ENCODE measurements at places on chromosomes 12 and 14.

GRCh38 chr14:48035836-48036235 is 360.4 kb upstream of the MDGA2 start:
- no peak for DNase-seq

- DNase-seq: no peak
These were observed 20.0 kb downstream of the AMDHD1 start for GRCh38 chr12:95963096-95963495.

GRCh38 chr14:104392396-104393198 is 187.0 kb upstream of the C14orf180 start:
- no peak for DNase-seq

GRCh38 chr14:65790172-65790815 is 377.8 kb downstream of the FUT8 start:
- DNase-seq: no peak

GRCh38 chr12:119938049-119938667 is 50.9 kb upstream of the BICDL1 start:
- DNase-seq: peak; percentile 41

DNA sequence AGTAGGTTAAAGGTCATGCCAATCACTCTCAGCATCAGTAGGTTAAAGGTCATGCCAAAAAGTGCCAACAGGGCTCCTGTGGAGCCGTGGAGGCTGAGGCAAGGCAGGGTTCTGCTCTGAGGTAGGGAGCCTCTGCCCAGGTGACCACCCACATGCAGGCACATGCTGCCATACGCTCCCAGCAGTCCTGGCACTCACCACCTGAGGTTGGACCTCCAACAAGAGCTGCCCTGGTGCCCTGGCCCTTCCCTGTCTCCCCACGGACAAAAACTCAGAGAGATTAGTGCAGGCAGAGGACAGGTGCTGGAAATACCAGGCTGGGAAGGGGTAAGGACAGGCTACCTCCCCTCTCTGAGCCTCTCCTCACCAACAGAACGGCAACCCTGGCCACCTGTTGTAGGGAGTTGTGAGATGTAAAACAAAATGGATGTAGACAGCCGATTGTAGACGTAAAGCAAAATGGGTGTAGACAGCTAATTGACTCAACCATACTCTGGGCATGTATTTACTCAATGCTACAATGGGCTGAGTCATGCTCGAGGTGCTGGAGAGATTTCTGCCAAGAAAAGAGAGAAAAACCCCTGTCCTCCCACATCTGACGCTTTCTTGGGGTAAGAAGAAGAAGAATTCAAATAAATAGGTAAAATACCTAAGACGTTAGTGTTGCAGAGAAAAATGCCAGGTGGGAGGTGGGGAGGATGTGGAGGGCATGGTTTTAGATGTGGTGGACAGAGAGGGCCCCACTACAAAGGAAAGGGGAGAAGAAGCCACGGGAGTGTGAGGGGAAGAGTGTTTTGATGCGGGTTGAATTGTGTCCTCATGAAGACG is 32.4 kb downstream of the LTBP2 start:
- no peak for DNase-seq

- DNase-seq: no peak
These were observed 44.9 kb upstream of the CLMN start for GRCh38 chr14:95364481-95365209.

GRCh38 chr14:71932229-71932981 is at the start of gene RGS6:
TSS of gene RGS6 (plus strand) at chr14:71932429.
- no peak for DNase-seq

DNA sequence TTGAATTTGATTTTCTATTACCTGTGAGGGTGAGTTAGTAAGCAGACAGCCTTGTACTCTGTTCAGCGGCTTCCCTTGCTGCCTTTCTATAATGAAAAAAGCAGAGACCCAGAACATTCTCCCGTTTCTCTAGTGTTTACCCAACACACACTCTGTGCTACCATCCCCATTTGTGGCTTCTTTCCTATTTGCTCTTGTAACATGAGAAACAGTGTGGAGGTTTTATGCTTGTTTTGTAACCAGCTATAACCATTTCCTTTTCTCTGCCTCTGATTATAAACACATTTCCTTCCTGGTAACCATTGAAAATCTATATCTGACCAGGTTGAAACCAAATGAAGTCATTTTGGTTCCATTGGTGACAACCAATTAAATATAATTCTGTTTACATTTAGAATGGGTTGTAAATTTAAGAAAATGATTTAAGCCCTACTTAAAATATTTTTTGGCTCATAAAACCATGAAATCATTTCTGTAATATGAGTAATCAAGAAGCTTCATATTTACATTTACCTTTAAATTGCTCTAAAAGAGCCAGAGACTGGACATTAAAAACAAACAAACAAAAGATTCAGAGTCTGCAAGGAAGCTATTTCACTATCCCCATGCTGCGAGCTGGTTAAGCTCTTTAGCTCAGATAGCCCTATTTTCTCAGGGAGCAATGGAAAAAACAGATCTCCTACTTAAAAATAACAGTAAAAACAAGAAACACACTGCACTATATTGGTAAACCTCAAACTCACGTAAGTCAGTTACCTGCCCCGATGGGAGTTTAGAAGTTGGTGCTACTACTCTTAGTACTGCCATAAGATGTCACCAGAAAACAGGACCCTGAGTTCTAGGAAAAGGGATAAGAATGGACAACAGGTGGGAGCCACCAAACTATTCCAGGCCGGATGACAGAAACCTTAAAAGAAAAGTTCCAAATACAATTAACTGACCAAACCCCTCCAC is 206.5 kb upstream of the EEA1 start:
- no peak for DNase-seq

DNA sequence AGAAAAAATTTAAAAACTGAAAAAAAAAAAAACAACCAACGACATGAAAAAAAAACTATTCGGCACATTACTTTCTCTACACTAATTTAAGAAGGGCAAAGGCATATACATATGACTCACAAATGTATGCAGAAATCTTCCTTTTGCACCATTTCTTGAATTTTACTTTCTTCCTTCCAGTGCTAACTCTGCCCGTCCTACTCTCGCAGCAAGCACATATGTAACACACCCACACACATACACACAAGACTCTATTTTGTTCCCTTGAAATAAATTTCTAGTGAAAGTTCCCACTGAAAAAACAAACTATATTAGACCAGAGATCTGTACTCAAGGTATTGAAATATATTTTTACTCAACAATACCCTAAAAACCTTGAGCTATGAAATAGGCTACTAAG is 14.6 kb downstream of the BTG1 start:
- DNase-seq: no peak

DNA sequence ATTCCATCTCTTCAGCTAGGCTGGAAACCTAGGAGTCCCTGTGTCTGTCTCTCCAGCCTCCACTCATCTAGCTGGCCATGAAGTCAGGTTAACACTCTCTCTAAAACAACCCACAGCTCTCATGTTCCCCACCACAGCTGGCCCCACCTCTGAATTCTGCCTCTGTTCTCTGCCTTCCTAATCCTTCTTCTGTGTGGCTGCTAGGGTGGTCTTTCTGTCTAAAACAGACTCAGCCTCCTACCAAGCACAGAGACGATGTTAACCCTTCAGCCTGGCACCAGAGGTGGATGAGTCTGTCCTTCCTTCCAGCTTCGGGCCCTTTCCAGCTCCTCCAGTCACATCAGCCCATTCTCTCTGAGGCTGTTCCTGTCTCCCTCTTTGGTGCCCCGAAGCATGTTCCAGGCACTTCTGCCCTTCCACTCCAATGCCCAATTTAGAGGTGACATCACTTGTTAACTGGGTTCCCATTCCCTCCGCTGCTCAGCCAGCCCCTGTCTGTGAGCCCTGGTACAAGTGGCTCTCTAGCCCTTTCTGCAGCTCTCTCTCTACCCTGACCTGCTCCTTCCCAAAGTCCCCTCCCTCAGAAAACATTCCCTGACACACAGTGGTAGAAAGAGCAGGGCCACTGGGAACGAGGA is 9.1 kb downstream of the FIGNL2 start:
- no peak for DNase-seq

DNA sequence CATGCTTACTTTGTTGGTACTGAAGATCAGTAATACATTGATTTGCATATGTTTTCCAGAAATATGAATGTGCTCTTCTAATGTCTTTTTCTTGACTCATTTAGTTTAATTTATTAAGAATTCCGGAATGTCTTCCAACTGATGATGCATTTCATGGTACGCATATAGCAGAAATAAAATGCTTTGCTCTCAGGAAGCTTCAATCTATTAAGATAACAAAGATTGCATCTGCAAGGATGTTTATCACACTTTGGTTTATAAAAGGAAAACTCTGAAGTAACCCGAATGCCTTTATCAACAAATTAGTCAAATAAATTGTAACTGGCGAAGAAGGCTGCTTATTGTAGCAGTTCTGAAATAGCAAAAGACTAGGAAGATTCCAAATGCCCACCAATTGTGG is 166.4 kb upstream of the LMNTD1 start:
- DNase-seq: no peak

DNA sequence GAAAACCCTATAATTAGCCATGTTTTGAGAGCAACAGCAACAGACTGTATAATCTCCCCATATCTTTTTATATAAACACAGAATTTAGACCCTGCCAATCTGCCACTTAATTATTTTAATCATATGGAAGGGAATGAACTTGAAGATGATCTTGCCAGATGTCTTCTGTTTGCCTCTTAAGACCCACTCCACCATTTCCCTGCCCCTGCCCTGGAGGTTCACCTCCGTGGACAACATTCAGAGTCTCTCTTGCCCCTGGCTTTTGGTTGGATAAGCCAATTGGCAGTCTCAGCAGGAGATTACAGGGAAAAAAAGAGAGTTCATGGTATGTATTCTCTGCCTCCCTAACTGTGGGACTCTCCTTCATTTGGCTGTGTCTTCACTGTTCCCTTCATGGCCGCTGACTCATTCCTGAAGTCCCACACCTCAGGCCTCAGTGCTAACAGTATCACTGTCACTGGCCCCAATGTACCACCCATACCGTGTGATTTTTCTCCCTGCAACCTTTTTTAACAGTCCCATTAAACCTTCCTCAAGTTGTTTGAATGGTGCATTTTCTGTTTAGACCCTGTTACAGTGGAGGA is 184.8 kb downstream of the PIK3C2G start:
- DNase-seq: no peak

- no peak for DNase-seq
These were observed 194.2 kb upstream of the ABCD2 start for GRCh38 chr12:39813776-39814175.

- DNase-seq: no peak
These were observed 110.0 kb upstream of the CPM start for GRCh38 chr12:69042970-69043369.

- no peak for DNase-seq
These were observed 333.9 kb downstream of the ZFP36L1 start for GRCh38 chr14:68458840-68459469.

GRCh38 chr12:95943330-95943842 is at the start of gene AMDHD1:
TSS of gene AMDHD1 (plus strand) at chr12:95943331. CDS start at chr12:95943399, 68 bp downstream.
- DNase-seq: peak; percentile 37

- no peak for DNase-seq
These were observed 153.7 kb downstream of the PCNX1 start for GRCh38 chr14:71060825-71061455.

DNA sequence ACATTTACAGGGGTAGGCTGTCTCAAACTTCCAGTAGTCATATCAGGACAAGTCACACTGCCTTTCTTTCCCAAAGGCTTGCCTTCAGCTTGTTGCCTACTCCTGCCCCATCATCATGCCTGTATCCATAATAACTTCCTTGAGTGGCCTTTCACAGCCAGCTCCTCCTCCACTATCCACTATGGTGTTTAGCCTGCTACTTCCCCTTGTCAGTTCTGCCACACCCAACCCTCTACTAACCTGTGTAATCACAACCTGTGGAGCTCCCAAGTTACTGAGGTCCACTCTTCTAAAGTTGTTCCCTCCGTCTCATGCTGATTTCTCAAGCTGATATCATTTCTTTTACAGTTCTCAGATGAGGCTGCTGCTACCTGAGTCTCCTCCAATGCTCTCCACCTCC is 159.9 kb downstream of the BMP4 start:
- DNase-seq: no peak

DNA sequence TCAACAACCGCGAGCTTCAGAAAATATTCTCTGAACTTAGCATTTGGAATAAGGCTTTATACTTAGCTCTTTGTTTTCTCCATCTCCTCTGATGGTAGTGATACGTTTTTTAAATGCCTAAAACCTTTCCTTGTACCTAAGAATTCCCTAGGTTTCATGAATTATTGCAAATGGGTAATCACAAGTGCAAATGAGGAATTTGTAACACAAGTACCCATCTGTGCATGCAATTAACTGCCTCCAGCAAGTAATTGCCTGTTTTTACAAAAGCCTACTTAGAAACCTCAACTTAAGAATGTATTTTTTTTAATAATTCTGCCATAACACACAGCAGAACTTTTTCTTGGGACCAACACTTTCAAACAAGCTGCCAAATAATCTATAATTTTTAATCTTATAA is 149.2 kb downstream of the PHLDA1 start:
- no peak for DNase-seq

DNA sequence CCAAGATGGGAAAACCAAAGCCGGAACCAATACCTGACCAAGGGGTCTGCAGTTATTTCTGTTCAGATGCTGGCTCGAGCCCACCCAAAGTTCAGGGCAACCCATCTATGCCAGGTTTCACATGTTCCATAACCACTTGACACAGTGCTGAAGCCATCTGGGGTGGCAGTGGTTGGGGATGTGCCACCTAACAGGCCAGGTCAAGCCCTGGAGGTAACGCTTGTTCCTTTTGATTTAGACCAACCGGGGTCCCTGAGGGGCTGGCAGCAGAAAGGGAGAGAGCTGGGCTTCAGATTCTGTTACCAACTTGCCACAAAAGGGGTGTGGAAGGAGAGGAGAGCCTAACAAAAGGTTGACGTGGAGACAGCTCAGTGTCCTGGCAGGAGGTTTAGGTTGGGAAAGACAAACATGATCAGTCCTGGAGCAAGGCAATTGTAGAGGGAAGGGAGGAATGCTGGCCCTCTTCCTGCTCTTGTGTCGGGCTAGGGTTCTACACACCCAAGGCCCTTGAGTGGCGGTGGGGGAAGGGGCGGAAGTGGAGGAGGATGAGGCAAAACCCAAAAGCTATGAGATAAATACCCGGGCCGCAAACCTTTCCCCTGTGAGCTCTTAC is 31.9 kb downstream of the CACNA2D4 start:
- DNase-seq: no peak

GRCh38 chr12:28859551-28859950 is 289.5 kb upstream of the FAR2 start:
- DNase-seq: no peak

- DNase-seq: no peak
These were observed 24.1 kb upstream of the PLEKHG3 start for GRCh38 chr14:64680013-64680713.

- DNase-seq: no peak
These were observed 57.1 kb downstream of the KDM2B start for GRCh38 chr12:121523741-121524140.

DNA sequence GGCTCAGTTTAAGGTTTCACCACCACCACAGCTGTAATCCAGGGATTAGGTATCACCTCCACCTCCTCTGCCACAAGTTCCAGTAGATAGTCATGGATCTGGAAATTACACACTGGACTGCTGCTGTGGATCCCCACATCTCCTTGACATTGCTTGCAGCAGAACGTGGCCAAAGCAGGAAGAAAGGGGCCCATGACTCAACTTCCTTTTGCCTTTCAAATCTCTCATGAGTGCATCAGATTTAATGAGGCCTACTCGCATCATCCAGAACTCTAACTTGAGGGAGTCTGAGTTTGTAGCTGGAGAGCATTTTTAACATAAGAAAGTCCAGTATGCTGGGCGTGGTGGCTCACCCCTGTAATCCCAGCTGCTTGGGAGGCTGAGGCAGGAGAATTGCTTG is 29.2 kb upstream of the TMED10 start:
- no peak for DNase-seq

- no peak for DNase-seq
These were observed 15.7 kb downstream of the DNAL1 start for GRCh38 chr14:73660511-73660910.

GRCh38 chr12:116287842-116288301 is 10.4 kb upstream of the MED13L start:
- no peak for DNase-seq

- DNase-seq: no peak
These were observed 24.4 kb upstream of the SERPINA4 start for GRCh38 chr14:94536836-94537235.
